Ascending aorta (tissue), 2 donors: ENCODE measurements at places on chromosomes 11 and 22. TPM values are rescaled to one million over a fixed set of nuclear protein-coding genes. Genes with fewer than 3 reads are reported as not detected.

- DNase-seq, result no peak
Observed at GRCh38 chr11:1937616-1938342, 9.4 kb upstream of the MRPL23 start.

DNA sequence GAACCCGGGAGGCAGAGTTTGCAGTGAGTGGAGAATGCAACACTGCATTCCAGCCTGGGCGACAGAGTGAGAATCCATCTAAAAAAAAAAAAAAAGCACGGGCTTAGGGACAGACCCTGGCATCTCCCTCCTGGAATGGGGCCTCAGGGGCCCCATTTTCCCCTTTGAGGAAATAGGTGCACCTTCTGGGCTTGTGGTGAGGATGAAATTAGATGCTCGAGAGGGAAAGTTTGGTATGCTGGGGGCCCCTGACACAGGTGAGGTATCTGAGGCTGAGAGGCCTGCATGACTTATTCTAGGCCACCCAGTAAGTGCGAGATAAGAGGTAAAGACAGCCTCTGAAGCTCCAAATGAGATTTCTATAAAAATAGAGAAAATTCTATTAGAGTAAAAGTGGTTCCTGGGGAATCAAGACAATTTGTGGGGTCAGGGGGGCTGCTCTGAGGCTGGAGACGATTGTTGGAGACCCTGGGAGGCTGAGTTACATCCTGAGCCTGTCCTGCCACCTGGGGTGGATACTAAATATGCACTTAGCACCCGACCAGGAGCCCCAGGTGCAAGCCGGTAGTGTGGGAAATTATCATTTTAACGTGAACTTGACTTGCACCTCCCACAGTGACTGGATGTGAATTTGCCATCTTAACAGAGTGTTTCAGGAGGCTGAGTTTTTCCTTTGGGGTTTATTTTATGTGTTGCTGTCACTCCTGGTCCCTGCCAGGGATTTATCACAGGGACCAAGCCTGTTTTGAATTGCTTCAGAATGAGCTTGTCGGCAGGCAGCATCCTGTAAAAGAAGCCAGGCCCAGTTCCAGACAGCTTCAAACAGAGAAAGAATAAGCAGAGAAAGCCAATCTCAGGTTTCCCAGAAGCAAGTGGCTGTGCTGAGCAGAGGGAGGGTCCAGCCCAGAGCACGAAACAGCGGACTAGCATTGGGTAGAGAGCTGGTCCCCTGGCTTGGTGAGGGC lies 48.4 kb upstream of the TSKU start:
- no peak for DNase-seq

DNA sequence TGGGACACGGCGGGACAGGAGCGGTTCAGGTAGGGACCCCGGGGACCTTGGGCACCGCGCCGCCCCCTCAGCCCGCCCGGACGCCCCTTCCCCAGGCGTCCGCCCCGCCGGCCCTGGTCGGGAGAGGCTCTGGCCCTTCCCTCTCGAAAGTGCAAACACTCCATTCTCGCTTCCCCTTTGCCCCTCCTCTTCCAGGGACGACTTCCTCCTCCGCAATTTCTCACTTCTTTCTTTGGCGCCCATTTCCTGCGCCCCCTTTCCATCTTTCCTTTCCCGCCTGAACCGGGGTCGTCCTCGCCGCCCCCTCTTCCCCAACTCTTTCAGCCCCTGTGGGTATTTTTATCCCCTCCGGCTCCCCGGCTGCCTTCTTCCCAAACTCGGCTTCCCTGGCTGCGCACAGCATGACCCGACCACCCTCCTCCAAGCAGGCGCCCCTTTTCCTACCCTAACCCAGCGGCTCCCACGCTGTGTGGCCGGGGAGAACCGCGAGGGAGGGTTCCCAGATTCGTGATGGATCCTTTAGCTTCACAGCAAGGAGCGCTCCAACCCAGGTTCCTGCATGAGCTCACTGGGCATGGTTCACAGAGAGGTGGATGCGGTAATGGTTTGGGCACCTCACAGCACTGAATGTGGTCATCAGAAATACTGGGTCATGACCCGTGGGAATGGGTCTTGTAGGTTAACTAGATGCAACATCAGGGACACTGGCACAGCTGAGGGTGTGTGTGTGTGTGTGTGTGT lies 689 bp downstream of the RAB39A start:
- no peak for DNase-seq

DNA sequence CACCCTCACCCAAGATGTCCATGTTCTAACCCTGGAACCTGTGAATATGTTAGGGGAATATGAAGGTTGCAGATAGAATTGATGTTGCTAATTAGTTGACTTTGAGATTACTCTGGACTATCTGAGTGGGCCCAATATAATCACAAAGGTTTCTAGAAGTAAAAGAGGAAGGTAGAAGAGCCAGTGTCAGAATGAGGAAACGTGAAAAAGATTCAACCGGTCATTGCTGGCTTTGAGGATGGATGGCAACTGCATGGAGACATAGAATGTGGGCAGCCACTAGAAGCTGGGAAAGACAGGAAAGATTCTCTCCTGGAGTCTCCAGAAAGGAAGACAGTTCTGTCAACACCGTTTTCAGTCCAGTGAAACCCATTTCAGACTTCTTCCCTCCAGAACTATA lies 86.6 kb downstream of the CLPB start:
- no peak for DNase-seq

- DNase-seq, result no peak
Observed at GRCh38 chr11:95154514-95154913, 64.9 kb downstream of the ENDOD1 start.

DNA sequence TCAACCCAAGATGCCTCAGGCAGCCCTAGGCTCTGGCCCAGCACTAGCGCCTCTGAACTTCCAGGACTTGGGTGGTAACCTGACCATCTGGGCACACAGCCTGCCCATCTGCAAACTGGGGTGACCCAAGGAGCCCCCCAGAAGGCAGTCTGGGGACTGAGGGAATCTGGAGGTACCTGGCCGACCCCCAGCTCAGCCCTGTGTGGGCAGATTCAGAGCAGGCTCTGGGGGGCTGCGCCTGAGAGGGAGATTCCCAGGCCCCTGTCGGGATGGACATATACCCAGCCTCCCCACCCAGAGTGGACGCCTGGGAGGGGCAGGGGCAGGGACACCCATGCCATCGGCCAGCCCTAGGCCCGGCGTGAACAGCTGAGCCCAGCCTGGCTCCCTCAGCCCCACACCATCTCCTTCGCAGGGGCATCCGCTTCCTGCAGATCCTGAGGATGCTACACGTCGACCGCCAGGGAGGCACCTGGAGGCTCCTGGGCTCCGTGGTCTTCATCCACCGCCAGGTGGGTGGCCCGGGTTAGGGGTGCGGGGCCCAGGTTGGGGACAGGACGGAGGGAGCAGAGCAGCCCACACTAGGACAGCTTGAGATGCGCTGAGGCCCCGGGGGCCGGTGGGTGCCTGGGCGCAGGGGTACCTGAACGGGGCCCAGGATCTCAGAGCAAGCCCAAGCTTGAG lies 126.9 kb downstream of the KCNQ1 start:
- DNase-seq, result no peak

- no peak for DNase-seq
Observed at GRCh38 chr11:85699957-85700741, 14.2 kb upstream of the CCDC89 start.

DNA sequence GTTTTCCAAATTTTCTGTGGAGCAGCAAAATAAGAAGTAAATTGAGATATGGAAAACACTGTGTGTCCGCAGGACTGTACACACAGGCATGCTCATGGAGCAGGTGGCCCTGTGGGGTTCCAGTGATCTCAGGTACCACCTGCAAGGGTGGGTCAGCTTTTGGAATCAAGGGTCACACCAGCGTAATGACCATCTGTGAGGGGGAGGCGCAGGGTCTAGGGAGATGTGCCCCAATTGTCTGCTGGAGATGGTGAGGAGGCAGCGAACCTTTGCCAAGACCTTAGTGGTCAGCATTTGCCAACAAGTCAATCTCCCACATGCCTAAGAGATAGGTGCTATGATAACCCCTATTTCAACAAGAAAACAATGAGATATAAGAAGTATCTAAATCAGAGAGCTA lies 49.4 kb downstream of the SHANK2 start:
- DNase-seq, result no peak

GRCh38 chr11:9493492-9493891 lies 32.7 kb downstream of the ZNF143 start:
- DNase-seq, result no peak

- no peak for DNase-seq
Observed at GRCh38 chr11:33291004-33291777, 34.0 kb downstream of the HIPK3 start.

GRCh38 chr22:31627223-31627731 lies 34.7 kb downstream of the PISD start:
- no peak for DNase-seq

GRCh38 chr11:75166791-75167190 lies 15.9 kb downstream of the SLCO2B1 start:
- no peak for DNase-seq

DNA sequence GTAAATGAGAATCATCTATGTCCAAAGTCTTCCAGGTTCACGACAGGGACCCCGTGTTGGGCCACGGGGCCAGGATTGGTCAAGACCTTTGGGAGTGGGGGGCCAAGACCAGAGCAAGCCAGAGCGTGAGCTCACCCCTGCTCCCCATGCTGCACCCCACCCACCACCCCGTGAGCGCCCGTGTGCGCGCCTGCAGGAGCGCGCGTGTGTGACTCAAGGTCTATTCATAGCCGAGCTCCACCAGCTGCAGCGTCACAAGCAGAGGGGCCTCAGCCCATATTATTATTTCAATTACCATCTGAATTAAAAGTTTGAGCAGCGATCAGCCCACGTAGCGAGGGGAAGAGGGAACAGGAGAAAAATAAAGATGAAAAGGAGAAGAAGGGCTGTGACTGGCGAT lies 5.2 kb downstream of the KCNJ4 start:
- DNase-seq, result no peak

GRCh38 chr11:119872611-119873310 lies 143.8 kb upstream of the NECTIN1 start:
- DNase-seq, result no peak

The DMC1 gene
- total RNA-seq, result not detected

The OR8H2 gene
- total RNA-seq, result not detected

The DDX10 gene
- total RNA-seq, result 21.9 TPM

The RAG2 gene
- total RNA-seq, result not detected

The CSF2RB gene
- total RNA-seq, result 6.0 TPM

The OR2AG2 gene
- 0.43 TPM for total RNA-seq

The SMC1B gene
- not detected for total RNA-seq

The LRRC75B gene
- 22.7 TPM for total RNA-seq

The RHOD gene
- total RNA-seq, result 82.6 TPM
